ENCODE measurements at places on chromosomes 1 and 21. TPM values are rescaled to one million over a fixed set of nuclear protein-coding genes. Genes with fewer than 3 reads are reported as not detected.

TSTD1 gene
- 347 TPM for total RNA-seq

DNA sequence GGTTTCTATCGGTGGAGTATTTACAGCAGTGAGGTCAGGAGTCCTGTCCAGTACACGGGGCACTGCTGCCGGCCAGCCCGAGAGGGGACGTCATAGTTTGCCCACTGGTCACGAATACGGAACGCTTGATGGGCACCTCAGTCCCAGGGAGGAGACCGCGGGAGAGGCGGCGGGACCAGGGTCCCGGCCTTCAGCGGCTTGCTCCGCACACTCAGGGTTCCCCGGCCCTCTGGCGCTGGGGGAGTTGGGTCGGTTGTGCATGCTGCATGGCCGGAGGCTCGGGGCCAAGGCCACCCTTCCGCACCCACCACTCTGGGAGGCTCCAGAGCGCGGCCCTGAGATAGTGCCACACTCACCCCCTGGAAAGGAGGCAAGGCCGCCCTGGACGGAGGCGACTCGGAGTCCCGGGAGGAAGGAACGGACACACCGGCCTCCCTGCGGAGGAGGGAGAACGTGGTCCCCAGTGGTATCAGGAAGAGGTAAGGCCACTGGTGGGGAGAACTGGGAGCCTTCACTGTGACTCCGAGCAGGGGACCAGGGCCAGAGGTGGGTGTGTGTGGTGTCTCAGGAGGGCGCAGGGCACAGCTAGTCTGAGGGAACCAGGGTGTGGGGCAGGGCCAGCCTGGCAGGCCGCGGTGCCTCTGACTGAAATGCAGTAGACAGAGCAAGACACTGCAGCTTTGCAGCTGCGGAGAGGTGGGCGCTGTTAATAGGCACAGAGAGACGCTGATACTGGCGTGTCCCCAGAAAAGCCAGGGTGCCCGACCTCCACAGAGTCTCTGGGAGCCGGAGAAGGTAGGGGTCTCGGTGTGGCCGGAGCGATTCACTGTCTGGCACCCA lies 28.6 kb upstream of the PRSS38 start:
- H3K36me3 ChIP-seq = no peaks in the 10 kb centered on the region
- H3K4me1 ChIP-seq = no peaks in the 10 kb centered on the region
- no peak for DNase-seq

AMIGO1 gene
- 11.2 TPM for total RNA-seq

GRCh38 chr21:44522753-44523204 lies 17.2 kb downstream of the KRTAP10-1 start:
- H3K27ac ChIP-seq = no peak overlapping the region
- no peaks in the 10 kb centered on the region for H3K27me3 ChIP-seq
- DNase-seq = no peak
- H3K4me1 ChIP-seq = no peaks in the 10 kb centered on the region
- no peaks in the 10 kb centered on the region for H3K36me3 ChIP-seq
- H3K4me3 ChIP-seq = no peak overlapping the region

OR2M3 gene
- total RNA-seq = not detected

DNA sequence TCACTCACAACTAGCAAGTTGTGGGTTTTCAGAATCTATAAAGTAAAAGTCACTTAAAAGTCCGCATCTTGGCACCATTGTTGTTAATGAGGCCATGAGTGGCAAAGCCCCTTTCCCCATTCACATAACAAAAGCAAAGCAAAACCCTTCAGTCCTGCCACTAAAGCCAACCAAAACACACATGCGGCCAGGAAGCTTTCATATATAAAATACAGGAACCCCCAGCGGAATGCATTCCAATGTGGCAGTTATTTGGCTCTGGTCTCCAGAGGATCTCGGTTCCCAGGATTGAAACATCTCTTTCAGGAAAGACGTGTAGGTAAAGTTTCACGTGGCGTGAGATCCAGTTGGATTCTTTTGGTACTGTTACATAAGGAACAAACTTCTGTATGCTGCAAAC lies 2.5 kb upstream of the LBR start:
- no peaks in the 10 kb centered on the region for H3K36me3 ChIP-seq
- DNase-seq = no peak
- H3K4me1 ChIP-seq = no peaks in the 10 kb centered on the region
- H3K4me3 ChIP-seq = no peak overlapping the region
- no peak overlapping the region for H3K27ac ChIP-seq

- H3K27me3 ChIP-seq = no peaks in the 10 kb centered on the region
- no peaks in the 10 kb centered on the region for H3K36me3 ChIP-seq
These were observed 5.7 kb downstream of the ATP6V1G3 start for GRCh38 chr1:198534548-198535418.

ZNF697 gene
- 8.1 TPM for total RNA-seq

GRCh38 chr1:151342021-151342420 lies 5.0 kb downstream of the RFX5 start:
- no peaks in the 10 kb centered on the region for H3K27me3 ChIP-seq
- H3K4me3 ChIP-seq = no peak overlapping the region
- peak overlapping the region; percentile 15 for H3K27ac ChIP-seq
- peaks cover 11% of the 10 kb centered on the region for H3K36me3 ChIP-seq
- DNase-seq = no peak
- H3K4me1 ChIP-seq = peaks cover 9% of the 10 kb centered on the region

DNA sequence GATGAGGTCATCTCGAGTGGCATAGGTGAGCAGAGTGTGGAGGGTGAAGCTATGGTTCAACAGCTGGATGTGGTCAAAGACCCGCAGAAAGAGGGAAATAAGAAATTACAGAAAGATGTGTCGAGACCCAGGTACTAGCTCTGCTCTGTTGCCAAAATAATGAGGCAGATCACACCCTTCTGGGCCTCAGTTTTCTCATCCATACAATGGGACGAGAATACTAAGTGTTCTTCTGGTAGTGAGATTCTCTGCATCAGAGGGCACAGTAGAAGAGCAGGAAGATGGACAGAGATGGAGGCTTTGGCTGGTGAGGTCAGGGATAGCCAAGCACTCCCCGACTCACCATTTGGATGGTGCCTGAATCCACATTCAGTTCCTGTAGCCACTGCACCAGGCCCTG lies 11.1 kb downstream of the MAP3K6 start:
- H3K27me3 ChIP-seq = peaks cover 24% of the 10 kb centered on the region
- DNase-seq = no peak
- no peak overlapping the region for H3K4me3 ChIP-seq
- H3K27ac ChIP-seq = no peak overlapping the region
- peaks cover 4% of the 10 kb centered on the region for H3K4me1 ChIP-seq
- no peaks in the 10 kb centered on the region for H3K36me3 ChIP-seq

- peaks cover 1% of the 10 kb centered on the region for H3K36me3 ChIP-seq
- DNase-seq = peak; percentile 16
- no peaks in the 10 kb centered on the region for H3K27me3 ChIP-seq
- no peak overlapping the region for H3K27ac ChIP-seq
- H3K4me3 ChIP-seq = no peak overlapping the region
These were observed 93.2 kb downstream of the ARHGEF10L start for GRCh38 chr1:17632541-17633184.

DNA sequence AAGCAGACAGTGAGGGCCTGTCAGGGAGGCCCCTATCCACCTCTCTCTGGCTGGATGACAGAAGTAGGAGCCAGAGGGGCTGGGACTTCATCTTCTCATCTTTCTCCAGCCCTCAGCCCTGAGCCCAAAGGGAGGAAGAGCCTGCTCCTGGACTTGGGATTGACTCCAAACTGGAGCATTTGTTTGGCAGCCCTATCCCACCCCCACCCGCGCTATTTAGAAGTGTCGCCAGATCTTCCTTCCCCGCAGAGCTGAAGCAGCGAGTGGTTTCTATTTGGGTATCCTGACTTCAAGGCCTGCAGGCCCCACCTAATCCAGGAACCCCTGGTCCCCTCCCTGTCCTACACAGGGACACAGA lies 9.6 kb downstream of the NES start:
- peaks cover 8% of the 10 kb centered on the region for H3K36me3 ChIP-seq
- H3K4me3 ChIP-seq = no peak overlapping the region
- no peaks in the 10 kb centered on the region for H3K27me3 ChIP-seq
- H3K27ac ChIP-seq = peak overlapping the region; percentile 100

KRTAP11-1 gene
- total RNA-seq = not detected

- DNase-seq = peak; percentile 73
- no peak overlapping the region for H3K4me3 ChIP-seq
- no peak overlapping the region for H3K27ac ChIP-seq
These were observed 414.0 kb downstream of the PRDM2 start for GRCh38 chr1:14113841-14114567.

GRCh38 chr1:55572878-55573734 lies 357.9 kb upstream of the USP24 start:
- no peak for DNase-seq
- H3K27me3 ChIP-seq = no peaks in the 10 kb centered on the region
- H3K4me3 ChIP-seq = no peak overlapping the region
- no peaks in the 10 kb centered on the region for H3K4me1 ChIP-seq
- H3K36me3 ChIP-seq = no peaks in the 10 kb centered on the region

DNA sequence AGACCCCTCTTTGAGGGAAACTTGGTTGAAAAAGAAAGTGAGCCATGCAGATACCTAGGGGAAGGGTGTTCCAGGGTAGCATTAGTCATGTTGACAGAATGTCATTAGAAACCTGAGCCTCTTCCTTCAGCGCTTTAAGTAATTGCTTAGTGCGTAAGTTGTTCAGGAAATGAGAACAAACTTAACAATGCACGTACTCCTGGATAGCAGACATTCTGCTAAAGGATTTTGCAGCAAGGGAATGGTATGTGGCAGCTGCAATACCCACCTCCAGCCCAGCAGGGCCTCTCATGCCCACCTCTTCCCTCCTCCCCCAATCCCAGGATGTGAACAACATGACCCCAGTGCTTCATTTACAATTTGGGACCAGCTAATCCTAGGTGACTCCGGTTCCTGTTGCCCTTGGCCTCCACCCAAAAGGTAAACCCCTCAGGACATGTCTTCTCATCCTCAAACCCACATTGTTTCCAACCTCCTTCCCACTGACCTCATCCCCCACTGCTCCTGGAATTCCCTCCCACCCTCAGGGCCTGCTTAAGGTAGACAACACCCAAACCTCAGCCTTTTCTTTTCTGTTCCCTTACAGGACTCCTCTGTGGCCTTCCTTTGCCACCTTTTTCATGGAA lies 98.0 kb upstream of the BCAR3 start:
- peaks cover 17% of the 10 kb centered on the region for H3K27me3 ChIP-seq
- H3K4me3 ChIP-seq = no peak overlapping the region
- no peaks in the 10 kb centered on the region for H3K36me3 ChIP-seq
- H3K27ac ChIP-seq = no peak overlapping the region
- no peaks in the 10 kb centered on the region for H3K4me1 ChIP-seq

- no peak for DNase-seq
- H3K27ac ChIP-seq = no peak overlapping the region
- no peaks in the 10 kb centered on the region for H3K27me3 ChIP-seq
- H3K4me3 ChIP-seq = no peak overlapping the region
- H3K36me3 ChIP-seq = no peaks in the 10 kb centered on the region
- peaks cover 26% of the 10 kb centered on the region for H3K4me1 ChIP-seq
These were observed 3.6 kb downstream of the OTUD7B start for GRCh38 chr1:150006881-150007421.
